ENCODE measurements at places on chromosomes 13 and 19.

DNA sequence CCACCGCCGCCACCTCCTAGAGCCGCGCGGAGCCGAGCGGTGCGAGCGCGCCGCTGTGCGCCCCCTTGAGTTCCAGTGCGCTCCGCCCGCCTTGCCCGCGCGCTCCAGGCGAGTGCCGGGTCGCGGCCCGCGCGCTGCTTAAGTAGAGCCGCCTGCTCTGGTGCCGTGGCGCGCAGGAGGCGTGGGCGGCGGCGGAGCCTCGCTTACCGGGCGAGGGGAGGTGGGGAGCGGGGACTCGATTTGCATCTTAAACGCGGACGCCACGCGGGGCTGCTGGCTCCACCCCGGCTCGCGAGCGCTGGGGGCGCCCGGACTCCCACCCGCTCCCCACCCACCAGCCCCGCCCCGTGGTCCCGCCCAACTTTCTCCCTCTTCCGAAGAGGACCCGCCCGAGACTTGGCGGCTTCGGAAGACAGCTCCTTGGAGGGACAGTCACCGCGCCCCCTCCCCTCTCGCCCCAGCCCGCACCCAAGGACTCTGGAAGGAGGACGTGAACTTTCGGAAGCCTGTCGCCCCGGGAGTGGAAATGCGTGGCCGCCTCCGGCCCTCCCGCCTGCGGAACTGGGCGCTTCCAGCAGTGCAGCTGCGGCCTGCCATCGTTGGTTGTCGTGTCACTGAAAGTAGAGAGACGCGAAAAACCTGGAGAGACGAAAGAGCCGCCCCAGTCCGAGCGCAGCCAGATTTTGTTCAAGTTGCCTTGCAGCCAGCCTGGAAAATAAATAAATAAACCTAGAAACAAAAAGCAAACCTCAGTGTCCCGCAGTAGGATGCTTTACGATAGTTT, at the start of gene KCTD12:
KCTD12 (minus strand) TSS at position 114 of the 784 bp plus-strand sequence. CDS start 257 bp downstream, outside the sequence.
- H3K36me3 ChIP-seq, result no peaks in the 10 kb centered on the region
- peaks cover 14% of the 10 kb centered on the region for H3K4me1 ChIP-seq
- no peak within 1 kb of the TSS for H3K27ac ChIP-seq
- peak within 1 kb of the TSS; percentile 68 for H3K4me3 ChIP-seq

DNA sequence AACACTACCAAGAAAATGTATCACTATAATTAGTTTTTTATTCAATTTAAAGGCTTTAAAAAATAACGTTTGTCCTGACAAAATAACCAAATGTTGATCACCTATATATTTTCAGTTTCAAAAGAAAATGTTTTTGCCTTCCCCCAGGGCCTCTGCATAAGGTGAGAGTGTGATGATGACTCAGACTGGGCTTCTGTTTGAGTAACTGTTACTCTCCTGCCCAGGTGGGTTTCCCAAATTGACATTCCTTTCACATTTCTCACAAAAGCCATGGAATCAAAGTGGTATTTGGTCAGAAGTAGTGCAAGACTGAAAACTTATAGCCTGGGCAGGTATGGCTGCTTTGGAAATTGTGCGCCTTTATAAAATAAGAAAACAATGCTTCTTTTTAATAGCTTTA, 180.6 kb downstream of the COG6 start:
- no peak overlapping the region for H3K4me3 ChIP-seq
- DNase-seq, result no peak
- H3K27ac ChIP-seq, result no peak overlapping the region
- H3K36me3 ChIP-seq, result no peaks in the 10 kb centered on the region
- no peaks in the 10 kb centered on the region for H3K27me3 ChIP-seq
- H3K4me1 ChIP-seq, result peaks cover 9% of the 10 kb centered on the region

- peak overlapping the region; percentile 19 for H3K4me3 ChIP-seq
- DNase-seq, result no peak
- no peak overlapping the region for H3K27ac ChIP-seq
- H3K4me1 ChIP-seq, result peaks cover 26% of the 10 kb centered on the region
- H3K36me3 ChIP-seq, result no peaks in the 10 kb centered on the region
- H3K27me3 ChIP-seq, result peaks cover 73% of the 10 kb centered on the region
These were observed 6.8 kb downstream of the TLE6 start for GRCh38 chr19:2984215-2984528.

DNA sequence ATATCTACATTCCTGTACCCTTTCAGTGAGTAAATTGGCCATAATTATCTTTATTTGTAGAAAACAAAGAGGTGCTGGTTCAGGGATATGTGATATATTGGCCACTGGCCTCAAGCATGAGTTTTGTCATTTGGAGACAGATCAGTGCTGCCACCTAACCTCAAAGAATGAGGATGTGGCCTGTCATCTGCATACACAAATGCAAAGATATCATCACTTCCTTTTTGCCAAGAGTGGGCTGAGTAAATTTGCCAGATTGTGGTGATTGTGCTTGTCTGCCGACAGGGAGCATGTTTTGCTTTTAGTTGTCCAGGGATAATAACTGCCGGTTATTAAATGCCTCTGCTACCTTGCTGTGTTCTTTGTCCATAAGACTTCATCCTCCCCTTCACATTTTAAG, 44.2 kb downstream of the WASF3 start:
- no peak overlapping the region for H3K4me3 ChIP-seq
- no peak for DNase-seq
- no peaks in the 10 kb centered on the region for H3K27me3 ChIP-seq
- H3K4me1 ChIP-seq, result peaks cover 39% of the 10 kb centered on the region
- no peak overlapping the region for H3K27ac ChIP-seq
- H3K36me3 ChIP-seq, result peaks cover under 1% of the 10 kb centered on the region

GRCh38 chr19:52735734-52736133, 890 bp upstream of the ZNF611 start:
- H3K27me3 ChIP-seq, result no peaks in the 10 kb centered on the region
- H3K4me1 ChIP-seq, result peaks cover 11% of the 10 kb centered on the region
- peak; percentile 90 for DNase-seq
- H3K36me3 ChIP-seq, result no peaks in the 10 kb centered on the region
- H3K4me3 ChIP-seq, result peak overlapping the region; percentile 76

DNA sequence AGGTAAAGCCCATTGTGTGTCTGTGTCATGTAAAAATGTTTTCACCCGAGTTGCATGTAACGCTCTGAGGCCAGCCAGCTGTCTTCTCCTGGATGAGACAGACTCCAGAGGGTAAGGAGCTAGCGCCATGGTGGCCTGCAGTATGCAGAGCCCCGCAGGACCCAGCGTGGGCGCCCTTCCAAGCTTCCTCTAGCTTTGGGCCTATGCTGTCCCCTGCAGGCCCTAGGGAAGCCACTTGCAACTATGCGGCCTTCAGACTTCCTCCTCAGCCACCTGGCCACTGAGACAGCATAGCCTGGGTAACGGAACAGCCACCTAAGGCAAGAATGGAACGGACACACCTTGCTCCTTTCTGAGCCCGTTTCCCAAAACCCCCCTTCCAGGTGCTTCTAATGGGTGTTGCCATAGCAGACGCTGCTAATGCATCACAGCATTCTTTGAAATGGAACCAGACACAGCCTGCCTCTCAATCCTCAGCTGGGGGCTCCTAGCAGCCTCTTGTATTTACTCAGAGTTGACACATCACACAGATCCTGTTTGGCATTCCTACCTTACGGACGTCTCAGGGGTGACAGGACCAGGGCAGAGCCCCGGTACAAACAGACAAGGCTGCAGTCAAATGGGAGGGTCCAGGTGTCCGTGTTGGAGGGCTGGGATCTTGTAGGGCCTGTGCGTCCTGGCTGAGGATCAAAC, 6.2 kb downstream of the FAM32A start:
- DNase-seq, result no peak
- peaks cover under 1% of the 10 kb centered on the region for H3K4me1 ChIP-seq
- H3K27me3 ChIP-seq, result no peaks in the 10 kb centered on the region
- no peaks in the 10 kb centered on the region for H3K36me3 ChIP-seq
- H3K4me3 ChIP-seq, result no peak overlapping the region

GRCh38 chr19:47729799-47730520, 15.4 kb upstream of the NOP53 start:
- no peaks in the 10 kb centered on the region for H3K4me1 ChIP-seq
- H3K27ac ChIP-seq, result no peak overlapping the region
- H3K36me3 ChIP-seq, result no peaks in the 10 kb centered on the region
- H3K27me3 ChIP-seq, result no peaks in the 10 kb centered on the region

- H3K27me3 ChIP-seq, result no peaks in the 10 kb centered on the region
- no peak overlapping the region for H3K27ac ChIP-seq
These were observed 903.4 kb upstream of the SLC10A2 start for GRCh38 chr13:103969520-103970050.

DNA sequence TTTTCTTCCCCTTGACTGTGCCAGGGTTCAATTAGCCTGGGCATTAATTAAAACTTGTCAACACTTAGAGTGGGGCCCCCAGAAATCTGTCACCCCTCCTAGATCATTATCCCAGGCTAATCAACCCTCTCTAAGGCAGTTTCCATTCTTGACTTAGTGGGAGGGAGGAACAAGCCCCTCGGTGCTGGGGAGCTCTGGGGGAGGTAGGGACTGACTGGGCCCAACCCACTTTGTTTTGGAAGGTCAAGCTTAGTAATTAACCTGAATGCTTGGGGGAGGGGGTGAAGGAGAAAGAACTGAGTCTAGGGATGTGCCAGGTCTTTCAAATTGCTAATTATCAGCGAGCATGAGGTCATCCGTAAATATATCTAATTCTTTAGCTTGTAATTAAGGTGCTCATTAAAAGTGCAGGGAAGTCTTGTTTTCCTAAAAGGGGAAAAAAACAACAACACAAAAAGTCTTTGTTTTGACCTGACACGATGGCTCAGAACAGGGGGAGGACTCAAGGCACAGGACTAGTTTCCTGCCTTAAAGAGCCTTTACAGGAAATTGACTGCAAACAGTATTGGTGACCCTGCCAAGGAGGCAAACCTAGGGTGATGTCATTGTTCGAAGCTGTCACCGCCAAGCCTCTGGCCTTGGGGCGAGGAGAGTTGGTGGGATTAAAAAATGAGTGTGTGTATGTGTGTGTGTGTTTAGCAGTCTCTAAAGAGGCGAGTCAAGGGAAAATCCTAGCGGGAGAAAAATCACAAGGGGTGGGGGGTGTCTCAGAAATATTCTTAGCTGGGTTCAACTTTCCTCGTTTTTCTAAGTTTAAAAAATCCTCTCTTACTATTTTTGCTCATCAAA, 19.4 kb downstream of the ACTN4 start:
- peak overlapping the region; percentile 3 for H3K4me3 ChIP-seq
- H3K4me1 ChIP-seq, result peaks cover 59% of the 10 kb centered on the region
- H3K27ac ChIP-seq, result peak overlapping the region; percentile 93
- no peaks in the 10 kb centered on the region for H3K36me3 ChIP-seq

DNA sequence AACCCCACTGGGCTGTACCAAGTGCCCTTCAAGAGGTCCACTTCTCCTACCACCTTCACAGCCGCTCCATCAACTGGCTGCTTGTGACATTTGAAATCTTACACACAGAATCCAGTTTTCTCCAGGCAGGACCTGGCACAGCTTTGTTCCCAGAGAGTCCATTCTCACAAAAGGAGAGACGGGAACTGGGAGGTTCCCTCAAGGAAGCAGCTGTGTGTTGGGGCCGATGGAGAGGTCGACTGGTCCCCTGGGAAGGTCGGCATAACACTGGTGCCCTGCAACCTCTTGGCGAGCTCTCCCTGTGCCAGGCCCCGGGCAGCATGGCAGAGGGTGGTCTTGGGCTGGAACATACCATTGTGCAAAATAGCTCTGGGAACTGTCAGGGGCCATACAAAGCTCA, 21.5 kb downstream of the ELL start:
- peaks cover 3% of the 10 kb centered on the region for H3K4me1 ChIP-seq
- DNase-seq, result no peak
- H3K4me3 ChIP-seq, result no peak overlapping the region
- no peak overlapping the region for H3K27ac ChIP-seq

GRCh38 chr19:10517760-10518443, 655 bp upstream of the S1PR5 start:
- no peaks in the 10 kb centered on the region for H3K36me3 ChIP-seq
- H3K27ac ChIP-seq, result no peak overlapping the region
- peak; percentile 39 for DNase-seq
- H3K27me3 ChIP-seq, result peaks cover 82% of the 10 kb centered on the region

GRCh38 chr19:39303373-39304184, 7.4 kb downstream of the IFNL1 start:
- H3K4me1 ChIP-seq, result peaks cover 12% of the 10 kb centered on the region
- peak; percentile 31 for DNase-seq
- no peak overlapping the region for H3K4me3 ChIP-seq
- no peaks in the 10 kb centered on the region for H3K36me3 ChIP-seq
- H3K27ac ChIP-seq, result no peak overlapping the region

Data from neural progenitor cell (in vitro differentiated cells).